ENCODE measurements at places on chromosomes 5 and 9.

DNA sequence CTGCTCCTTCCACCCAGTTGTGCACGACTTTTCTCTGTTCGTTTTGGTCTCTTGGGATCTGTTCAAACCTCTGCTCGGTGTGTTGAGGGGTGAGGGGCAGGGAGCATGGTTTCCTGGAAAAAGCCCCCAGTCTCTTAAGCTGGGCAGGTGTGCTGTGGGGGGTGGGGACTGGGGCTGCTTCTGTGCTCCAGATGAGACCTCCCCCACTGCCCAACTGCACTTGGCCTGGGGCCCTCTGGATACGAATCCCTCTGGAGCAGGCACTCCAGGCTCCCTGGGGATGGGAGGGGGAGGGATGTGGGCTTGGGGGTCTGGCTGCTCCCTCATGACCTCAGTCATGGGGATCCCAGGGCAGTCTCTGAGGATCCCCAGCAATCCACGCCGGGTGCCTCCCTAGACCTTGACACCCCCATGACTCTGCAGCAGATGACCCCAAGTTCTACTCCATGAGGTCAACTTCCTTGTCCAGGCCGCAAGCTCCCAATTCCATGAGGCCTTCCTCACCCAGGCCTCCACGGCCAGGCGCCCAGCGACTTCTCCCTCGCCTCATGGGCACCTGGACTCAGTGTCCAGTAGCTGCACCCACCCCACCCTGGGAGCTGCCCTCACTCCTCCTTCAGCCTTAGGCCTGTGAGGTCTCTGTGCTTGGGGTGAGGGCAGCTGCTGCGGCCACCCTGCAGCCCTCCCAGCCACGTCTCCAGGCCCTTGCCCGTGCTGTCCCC lies 5.9 kb upstream of the AHRR start:
- DNase-seq: peak; percentile 5

DNA sequence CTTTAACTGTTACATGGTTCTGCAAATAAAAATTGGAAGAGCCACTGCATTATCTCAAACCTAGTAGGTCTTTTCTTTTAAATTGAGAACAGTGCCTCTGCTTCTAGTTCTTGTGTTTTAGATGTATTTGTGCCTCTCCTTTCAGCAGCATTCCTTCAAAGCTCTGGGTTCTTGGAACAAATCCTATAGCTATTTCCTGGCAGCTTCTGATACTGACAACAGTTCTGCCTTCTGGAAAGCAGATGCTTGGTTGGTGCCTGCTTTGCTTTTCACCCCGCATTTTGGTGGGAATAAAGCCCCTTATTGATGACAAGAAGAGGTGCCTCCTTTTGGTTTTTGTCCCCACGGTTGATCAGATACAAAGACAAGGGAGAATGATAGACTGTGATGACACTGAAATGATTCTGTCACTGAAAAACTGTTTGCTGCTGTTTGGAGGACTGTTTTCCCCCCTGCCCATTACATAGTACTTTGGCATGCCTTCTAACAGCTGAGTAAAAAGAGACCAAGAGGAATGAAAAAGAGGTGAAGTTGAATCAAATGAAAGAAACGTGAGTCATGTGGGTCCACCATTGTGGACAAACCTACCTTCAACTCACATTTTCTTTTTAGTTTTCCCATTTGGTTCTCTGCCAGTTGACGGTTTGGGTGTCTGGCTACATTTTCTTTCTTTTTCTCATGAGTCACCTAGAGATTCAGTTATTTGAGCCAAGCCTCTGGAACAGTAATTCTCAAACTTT lies 5.6 kb downstream of the PTCD2 start:
- DNase-seq: peak; percentile 34

- DNase-seq: no peak
Observed at GRCh38 chr9:136563646-136564325, 17.9 kb upstream of the NOTCH1 start.

- DNase-seq: no peak
Observed at GRCh38 chr9:115553060-115553773, 435.3 kb upstream of the TNC start.

DNA sequence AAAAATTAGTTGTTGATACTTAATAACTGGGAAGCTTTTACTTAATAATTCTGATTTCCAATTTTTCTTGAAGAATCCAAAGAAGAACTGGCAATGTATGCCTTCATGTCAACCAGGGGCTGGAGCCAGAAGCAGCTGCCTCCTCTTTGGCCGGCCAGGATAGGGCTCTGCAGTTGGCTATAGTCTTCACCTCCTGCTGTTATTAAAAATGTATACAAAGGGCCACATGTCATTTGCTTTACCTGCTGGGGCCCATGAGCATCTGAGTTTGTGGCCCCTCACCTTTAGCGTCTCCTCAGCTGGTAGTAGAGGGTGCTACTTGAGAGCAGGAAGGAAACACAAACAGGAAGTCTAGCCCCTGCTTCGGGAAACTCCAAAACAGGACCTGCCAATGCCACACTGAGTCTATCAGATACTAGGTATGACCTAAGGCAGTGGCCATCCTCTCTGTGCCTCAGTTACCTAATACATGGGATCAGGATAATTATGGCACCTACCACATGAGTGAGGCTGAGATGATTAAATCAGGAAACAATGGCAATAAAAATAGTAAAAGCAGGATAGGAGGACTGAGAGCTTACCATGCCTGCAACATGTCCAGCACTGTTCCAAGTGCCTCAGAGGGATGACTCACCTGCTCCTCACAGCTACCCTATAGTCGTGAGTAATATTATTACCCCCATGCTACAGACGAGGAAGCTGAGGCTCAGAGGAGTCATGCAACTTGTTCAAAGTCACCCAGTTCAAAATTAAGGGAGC lies 21.3 kb downstream of the CCDC69 start:
- peak; percentile 57 for DNase-seq

DNA sequence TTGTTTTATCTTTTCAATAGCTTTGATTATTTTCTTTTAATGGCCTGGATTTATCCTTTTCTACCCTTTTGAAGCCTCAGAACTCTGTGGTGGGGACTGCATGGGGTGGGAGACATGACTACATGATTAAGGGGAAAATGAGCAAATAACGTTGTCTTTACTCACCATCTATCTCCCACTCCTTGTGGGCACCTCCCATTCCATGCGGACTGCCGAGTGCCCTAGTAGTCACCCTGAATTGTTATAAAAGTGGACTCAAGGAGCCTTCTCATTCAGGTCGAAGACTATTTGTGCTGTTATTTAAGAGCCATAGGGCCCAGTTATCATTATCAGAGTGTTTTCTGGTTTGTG lies 281.8 kb downstream of the MLLT3 start:
- no peak for DNase-seq

GRCh38 chr9:14924230-14925219 lies 14.3 kb upstream of the FREM1 start:
- DNase-seq: peak; percentile 15

DNA sequence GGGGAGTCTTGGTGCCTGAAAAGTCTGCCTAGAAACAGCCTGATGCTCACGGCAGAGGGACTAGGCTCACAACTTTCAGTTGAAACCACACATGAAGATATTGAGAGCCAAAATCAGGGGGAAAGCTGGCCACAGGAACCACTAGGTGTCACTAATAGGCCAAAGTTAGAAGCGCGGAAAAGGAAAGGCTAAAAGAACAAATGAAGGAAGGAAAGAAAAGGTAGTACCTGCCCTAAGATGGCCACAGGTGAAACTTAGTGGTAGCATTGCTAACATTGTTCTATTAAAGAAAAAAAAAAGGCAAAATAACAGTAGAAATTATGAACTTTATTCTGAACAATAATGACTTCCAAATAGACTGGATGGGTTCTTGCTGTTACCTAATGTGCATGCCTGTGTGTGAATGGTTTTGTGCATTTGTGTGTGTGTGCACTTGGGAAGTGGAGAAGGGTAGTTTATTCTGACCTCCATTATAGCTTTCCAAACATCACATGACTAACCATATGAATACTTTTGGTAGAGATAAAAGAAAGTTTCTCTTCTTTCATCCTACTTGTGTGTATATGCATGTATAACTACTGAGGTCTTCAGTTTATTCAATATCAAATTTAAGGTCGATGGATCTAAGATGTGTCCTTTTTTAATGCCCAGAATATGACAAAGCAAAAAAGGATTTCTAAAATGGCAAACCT lies 2.1 kb upstream of the RFESD start:
- peak; percentile 42 for DNase-seq

GRCh38 chr5:173812811-173813550 lies 75.2 kb upstream of the CPEB4 start:
- DNase-seq: no peak

DNA sequence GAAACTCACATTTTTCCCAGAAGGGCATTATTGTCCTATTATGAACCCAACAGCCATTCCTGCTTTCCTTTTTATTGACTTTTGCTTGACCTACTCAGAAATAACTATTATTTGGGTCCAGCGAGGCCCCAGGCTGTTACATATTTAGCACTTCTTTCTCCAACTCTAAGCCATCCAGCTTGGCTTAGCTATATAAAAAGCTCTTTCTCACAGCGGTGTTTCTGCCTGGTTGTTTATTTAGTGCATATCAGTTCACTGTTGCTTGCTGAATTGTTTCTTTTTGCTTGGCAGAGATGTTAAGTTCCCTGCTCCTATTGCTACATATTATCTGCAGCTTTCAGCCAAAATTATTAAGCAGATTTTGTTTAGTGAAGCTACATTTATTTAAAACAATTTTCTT lies 1156.8 kb upstream of the SEMA6A start:
- peak; percentile 3 for DNase-seq

DNA sequence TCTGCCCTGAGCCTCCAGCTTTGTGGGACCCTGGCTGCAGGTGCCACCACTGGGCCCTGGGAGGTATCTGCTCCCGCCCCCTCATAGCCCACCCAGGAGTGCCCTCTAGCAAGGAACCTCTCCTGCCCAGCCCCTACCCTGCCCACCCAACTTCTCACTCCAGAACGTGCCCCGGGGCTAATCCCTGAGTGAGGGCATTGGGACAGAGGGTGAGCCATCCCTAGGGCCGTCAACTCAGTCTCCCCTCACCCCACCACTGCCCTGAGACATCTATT lies 2.7 kb upstream of the RASGEF1C start:
- no peak for DNase-seq

- DNase-seq: peak; percentile 26
Observed at GRCh38 chr9:115035841-115036612, 81.9 kb downstream of the TNC start.

- peak; percentile 65 for DNase-seq
Observed at GRCh38 chr5:173953528-173954090, 35.4 kb upstream of the C5orf47 start.

GRCh38 chr9:130694205-130694604 lies 625 bp downstream of the EXOSC2 start:
- DNase-seq: no peak

- DNase-seq: no peak
Observed at GRCh38 chr9:6384732-6385131, 28.3 kb upstream of the UHRF2 start.

DNA sequence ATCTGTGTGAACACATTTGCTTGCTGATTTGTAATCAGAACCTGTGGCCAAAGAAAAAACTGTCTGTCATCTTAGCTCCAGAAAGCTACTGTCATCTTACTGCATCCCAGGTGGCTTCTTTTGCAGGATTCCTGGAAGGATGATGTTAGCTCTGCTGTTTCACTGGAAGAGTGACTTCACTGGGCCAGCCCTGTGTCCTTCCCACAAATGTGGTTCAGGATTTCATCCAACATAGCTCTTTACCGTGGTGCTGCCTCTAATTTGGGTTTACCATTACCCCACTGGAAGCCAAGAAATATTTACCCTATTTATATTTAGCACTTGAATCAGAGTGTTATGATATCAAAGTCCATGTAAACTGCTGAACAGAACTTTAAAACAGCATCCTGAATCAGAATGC lies 501.0 kb downstream of the GADD45G start:
- no peak for DNase-seq

GRCh38 chr9:127224883-127225739 lies 39.5 kb upstream of the GARNL3 start:
- peak; percentile 100 for DNase-seq

DNA sequence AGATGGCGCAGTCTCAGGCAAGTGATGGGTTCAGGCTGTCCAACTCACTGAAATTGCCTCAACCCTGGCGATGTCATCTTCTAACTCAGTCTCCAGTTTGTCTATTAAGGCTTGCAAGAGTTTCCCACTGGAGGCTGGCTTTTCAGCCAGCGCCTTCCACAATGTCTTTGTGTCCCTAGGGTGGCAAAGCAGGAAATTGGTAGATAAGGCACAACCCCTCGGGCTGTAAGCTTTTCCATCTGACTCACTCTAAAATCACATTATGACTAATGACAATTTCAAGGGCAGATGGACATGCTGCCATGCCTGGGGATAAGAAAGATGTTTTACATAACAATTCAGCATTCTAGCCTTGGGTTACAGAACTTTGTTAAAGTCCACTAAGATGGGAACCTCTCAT lies 61.9 kb downstream of the MROH2B start:
- no peak for DNase-seq

DNA sequence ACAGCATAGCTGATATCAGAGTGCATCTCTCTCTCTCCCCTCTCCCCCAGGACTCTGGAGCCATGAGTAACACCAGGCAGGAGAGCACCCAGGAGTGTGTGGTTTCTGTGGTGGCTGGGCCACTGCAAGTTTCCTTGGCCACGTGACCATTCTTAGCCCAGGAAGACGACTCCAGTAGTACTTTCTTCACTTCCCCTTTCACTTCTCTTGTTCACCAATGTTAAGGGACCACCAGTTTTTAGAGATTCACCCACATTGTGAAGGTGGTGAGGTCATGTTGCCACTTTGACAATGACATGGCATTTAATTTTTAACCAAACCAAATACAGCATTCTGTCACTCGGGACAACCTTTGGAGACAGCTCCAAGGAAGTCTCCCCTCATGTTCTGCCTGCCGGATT lies 17.9 kb upstream of the DAPK1 start:
- no peak for DNase-seq

GRCh38 chr9:120032639-120033038 lies 547.3 kb downstream of the CDK5RAP2 start:
- no peak for DNase-seq

DNA sequence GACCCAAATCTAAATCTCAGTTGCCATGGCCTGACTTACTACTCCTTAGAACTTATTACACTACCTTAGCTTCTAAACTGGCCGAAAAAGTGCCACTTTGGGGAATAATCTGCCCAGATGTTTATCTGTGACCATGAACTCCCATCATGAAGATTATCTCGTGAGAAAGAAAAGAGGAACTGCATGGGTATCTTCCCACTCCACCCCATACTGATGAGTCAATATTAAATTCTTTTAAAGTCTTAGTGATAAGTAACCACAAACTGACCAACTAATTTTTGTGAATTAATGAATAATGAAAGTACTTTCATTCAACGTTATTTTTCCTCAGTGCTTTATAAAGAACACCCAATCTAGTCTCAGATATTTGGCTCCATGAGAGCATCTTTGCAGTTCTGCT lies 493.5 kb downstream of the EBF1 start:
- no peak for DNase-seq

- no peak for DNase-seq
Observed at GRCh38 chr5:172377856-172378255, 76.5 kb downstream of the SH3PXD2B start.

DNA sequence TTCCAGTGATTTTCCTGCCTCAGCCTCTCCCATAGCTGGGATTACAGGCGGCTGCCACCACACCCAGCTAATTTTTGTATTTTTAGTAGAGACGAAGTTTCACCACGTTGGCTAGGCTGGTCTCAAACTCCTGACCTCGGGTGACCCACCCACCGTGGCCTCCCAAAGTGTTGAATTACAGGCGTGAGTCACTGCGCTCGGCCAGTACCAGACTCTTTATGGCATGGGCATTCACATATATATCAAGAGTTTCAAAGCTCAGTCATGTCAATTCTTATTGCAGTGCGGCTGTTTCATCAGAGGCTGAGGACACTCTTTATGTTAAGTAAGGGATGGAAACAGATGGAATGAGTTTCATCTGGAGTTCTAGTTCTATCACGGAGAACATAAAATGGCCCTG lies 315.2 kb upstream of the CDH6 start:
- DNase-seq: no peak

GRCh38 chr5:36438765-36439561 lies 137.3 kb upstream of the RANBP3L start:
- DNase-seq: no peak
